ENCODE measurements at places on chromosomes 6 and 20. TPM values are rescaled to one million over a fixed set of nuclear protein-coding genes. Genes with fewer than 3 reads are reported as not detected.

Gene CLIC1
- 281 TPM for total RNA-seq

Gene GNAS-AS1
- total RNA-seq = 0.72 TPM

Gene CDH26
- not detected for total RNA-seq

Gene TPX2
- 35.1 TPM for total RNA-seq

Gene FAM83C
- not detected for total RNA-seq

Data from epithelial cell of alveolus of lung (primary cell).